AG10803 (cell line): ENCODE measurements at places on chromosomes 7 and 10.

DNA sequence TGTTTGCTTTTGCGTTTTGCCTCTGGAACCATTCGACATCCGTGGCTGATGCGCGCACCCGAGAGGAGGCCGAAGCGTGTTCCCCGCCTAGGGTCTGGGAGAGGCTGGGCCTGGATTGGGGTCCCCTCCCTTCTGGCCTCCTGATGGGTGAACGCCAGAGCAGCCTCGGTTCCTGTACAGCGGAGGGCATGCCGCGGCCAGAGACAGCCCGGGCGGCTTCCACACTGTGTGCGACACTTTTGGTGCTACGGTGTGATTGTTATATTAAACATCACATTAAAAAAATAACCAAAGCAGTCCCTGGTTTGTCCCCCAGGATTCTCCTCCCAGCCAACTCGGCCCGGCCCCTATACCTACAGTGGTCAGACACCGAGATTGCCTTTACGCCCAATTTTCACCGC, 3.7 kb upstream of the HOXA7 start:
- DNase-seq = no peak

DNA sequence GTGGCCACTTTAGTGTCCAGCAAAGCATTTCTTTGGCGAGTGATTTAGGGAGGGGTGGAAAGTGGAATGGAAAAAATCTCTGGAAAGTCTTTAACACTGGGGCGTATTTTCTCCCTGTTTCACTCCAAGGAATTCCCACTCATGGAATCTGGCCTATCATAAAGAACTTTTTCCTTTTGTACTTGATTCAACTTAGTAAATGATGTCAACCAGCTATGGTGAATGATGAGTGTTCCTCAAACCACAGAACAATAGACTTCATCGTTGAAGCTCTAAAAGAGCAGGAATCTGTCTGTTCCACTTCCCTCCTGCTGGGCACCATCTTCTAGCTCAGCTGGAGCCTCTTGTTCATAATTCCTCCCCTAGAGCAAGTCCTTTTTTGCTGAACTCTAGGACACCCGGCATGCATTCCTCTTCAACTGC, 66.5 kb downstream of the EPDR1 start:
- DNase-seq = peak; percentile 57

DNA sequence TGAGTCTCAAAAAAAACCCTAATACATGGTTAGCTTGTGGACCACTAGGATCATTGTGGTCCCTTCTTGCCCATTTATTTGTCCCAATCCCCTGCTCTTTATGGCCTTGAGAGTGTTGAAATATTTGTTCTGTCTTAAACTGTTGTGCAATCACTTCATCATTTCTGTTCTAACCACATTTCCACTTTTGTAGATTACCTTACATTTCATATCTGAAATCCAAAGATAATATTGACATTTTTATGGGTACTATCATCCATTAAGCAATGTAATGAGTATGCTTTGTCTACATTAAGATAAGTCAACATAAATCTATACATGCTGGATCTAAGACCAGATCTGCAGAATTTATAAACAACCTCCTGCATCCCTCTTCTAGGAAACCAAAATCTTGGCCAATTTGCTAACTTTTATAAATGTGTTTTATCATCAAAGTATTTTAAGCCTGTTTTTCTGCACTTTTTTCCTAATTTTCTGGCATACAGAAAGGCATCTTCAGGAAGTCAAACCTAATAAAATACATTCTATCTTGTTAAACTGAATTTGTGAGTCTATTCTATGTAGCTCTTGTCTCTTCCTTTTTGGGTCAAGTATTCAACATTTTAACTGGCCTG, 359.4 kb upstream of the CELF2 start:
- no peak for DNase-seq

- DNase-seq = peak; percentile 54
Measured at GRCh38 chr7:130409067-130409711, 28.9 kb downstream of the CPA1 start.

DNA sequence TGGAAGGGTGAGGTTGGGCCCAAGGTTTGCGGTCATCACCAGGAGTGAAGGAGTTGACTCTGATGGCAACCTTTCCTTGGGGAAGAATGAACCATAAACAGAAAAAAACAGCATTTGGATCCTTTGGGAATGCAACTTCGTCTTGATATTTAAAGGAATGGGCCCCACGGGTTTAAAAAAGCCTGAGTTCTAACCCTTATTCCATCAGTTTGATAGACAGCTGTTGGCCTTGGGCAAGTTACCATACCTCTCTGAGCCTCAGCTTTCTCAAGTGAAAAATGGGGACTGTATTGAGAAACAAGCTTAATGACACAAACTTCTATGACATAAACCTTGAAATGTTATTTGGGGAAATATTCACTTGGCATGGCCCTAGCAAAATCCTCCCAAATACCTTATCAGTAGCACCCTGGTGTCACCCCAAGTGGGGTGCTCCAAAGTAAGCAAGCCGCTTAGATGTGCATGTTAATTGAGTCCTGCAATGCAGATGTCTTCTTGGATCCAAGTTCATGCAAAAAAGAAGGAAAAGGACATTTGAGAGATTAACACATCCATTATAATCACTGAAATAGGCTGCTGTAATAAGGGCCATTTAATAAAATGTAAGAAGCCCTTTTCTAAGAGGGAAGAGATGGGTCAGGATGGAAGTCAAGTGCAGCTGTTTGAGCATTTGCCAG, 13.8 kb downstream of the MXI1 start:
- DNase-seq = no peak

- DNase-seq = no peak
Measured at GRCh38 chr7:371119-371778, 81.3 kb downstream of the FOXL3 start.

- DNase-seq = no peak
Measured at GRCh38 chr7:70458745-70459144, 673.2 kb upstream of the GALNT17 start.

- DNase-seq = no peak
Measured at GRCh38 chr10:91010952-91011351, 90.1 kb upstream of the ANKRD1 start.

DNA sequence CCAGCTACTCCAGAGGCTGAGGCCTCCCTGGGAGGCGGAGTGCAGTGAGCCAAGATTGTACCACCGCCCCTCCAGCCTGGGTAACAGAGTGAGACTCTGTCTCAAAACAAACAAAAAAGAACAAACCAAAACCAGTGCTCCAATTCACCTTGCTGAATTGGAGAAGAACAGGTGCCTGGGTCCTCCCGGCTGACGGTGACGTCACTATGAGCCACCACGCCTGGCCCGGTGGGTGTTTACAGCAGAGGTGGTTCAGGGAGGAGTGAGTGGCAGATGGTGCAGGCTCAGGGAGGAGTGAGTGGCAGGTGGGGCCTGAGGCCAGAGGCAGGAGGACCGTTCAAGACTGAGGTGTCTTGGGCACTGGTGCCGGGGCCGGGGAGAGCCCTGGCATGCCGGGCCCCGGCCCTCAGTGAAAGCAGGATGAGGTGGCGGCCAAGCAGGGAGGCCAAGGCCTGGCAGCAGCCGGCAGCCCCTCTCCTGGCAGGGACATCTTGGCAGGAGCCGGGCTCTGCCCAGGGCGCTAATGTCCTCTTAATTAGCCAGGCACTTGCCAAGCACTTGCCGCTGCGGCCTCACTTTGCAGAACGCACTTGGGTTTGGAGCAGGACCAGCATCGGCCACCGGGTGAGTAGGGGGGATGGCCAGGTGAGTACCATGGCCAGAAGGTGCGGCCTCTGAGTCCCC, 162.8 kb upstream of the TNRC18 start:
- no peak for DNase-seq

- peak; percentile 27 for DNase-seq
Measured at GRCh38 chr7:134435161-134435920, 23.6 kb downstream of the AKR1B1 start.

GRCh38 chr10:43102063-43102828, 25.4 kb downstream of the RET start:
- no peak for DNase-seq

DNA sequence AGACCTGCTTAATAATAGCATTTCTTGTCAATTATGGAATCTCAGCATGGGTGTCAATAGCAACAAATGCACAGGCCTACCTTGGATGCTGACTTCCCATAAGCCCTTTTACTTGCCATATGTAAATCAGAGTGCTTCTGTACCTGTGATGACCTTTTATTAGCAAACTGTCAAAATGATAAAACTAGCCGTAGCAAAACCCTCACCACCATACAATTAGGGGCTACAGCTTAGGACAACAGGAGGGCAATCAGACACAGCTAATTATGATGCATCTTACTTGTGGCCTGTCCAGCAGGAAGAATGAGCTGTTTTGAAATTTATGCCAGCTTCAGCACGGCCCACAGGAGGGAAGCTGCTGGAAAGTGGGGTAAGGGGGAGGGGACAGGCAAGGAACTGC, 201.6 kb downstream of the TAX1BP1 start:
- DNase-seq = no peak
